ENCODE measurements at places on chromosomes 12 and 14.

DNA sequence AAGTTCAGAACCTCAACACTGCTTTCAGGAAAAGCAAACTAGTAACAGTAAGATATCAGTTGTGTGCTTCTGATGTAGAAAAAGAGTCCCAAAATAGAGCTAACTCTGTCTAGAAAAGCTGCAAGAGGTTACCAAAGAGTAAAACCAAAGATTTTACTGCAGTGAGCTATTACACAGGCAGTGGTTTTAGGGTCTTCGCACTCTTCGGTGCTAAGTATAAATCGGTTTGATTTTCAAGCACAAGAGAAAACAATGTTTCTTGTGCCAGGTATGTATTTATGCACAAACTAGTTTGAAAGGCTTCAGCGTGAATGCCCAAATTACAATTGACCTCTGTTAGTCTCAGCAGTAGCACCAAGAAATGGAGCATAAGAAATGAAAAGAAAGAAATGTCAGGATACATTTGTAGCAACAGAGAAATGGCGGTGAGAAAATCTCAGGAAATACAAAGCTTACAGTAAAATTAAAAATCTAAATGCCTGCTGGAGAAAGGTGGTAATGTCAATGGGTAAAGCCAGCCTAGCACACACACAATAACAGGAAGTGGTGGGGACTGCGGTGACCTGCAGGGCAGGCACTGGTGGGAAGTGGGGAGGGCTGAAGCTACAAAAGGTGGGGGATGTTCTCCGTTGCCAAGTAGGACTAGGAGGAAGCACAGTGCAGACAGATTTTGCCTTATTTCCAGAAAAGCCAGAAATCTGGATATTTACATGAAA is 18.0 kb upstream of the DYRK2 start:
- no peak for DNase-seq

DNA sequence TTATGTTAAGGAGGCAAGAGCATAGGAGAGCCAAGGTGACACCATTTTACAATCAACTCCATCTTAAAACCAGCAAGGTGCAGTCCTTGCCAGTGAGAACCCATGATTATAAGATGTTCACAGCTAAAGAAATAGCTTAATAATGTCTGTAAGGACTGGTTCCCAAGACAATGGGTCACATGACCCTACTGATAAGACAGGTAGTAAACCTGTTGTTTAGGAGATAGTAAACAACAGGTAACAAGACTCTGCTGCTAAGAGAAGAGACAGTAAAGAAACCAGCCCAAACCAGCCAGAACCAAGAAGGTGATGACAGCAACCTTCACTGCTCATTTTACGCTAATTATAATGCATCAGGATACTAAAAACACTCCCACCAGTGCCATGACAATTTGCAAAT is 23.2 kb upstream of the BCAT1 start:
- DNase-seq: no peak

DNA sequence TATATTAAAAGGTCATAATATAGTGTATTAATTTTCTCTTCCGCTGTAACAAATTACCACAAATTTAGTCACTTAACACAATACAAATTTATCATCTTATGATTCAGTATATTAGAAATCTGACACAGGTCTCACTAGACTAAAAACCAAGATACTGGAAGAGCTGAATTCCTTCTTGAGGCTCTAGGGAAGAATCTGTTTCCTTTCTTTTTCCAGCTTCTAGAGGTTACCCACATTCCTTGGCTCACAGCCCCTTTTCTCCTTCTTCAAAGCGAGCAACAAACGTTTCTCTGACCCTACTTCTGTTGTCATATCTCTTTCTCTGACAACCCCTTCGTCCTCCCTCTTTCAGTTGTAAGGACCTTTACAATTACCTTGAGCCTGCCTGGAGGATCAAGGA is 43.4 kb upstream of the AMN1 start:
- DNase-seq: no peak

- DNase-seq: peak; percentile 63
Observed at GRCh38 chr12:40697566-40698259, 5.5 kb downstream of the CNTN1 start.
